ENCODE measurements at places on chromosomes 5 and 9. TPM values are rescaled to one million over a fixed set of nuclear protein-coding genes. Genes with fewer than 3 reads are reported as not detected.

RUFY1 gene
- total RNA-seq, result 41.9 TPM

AK6 gene
- 59.9 TPM for total RNA-seq

IL13 gene
- total RNA-seq, result not detected

PRDM9 gene
- not detected for total RNA-seq

ABO gene
- total RNA-seq, result 0.48 TPM

SLC24A2 gene
- 2.6 TPM for total RNA-seq

TSSK1B gene
- 2.9 TPM for total RNA-seq

MEGF10 gene
- 5.3 TPM for total RNA-seq

SMIM33 gene
- total RNA-seq, result 0.72 TPM

Data from umbilical cord (tissue), 2 donors.